HuH-7 (cell line): ENCODE measurements at places on chromosomes 7 and 10.

DNA sequence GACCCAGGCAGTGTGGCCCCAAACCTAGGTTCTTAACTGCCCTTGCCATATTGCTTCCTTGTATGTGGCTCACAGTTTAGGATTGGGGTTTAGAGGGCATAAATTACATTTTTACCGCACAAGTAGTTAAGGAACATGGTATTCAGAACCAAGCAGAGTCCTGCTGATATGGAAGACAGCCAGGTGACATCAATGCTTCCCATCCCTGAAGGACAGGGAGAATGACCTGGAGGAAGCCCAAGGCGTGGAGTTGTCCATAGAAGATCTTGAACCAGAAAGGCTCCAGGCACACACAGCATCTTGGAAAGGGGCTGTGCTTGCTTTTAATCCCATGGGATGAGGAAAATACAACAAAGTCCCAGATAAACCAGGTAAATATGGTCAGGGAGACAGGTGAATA lies 48.3 kb downstream of the ATXN7L1 start:
- DNase-seq, result no peak

- DNase-seq, result no peak
Measured at GRCh38 chr10:128693493-128694131, 567.4 kb upstream of the MKI67 start.

- no peak for DNase-seq
Measured at GRCh38 chr7:107467972-107468371, 1.9 kb upstream of the GPR22 start.

DNA sequence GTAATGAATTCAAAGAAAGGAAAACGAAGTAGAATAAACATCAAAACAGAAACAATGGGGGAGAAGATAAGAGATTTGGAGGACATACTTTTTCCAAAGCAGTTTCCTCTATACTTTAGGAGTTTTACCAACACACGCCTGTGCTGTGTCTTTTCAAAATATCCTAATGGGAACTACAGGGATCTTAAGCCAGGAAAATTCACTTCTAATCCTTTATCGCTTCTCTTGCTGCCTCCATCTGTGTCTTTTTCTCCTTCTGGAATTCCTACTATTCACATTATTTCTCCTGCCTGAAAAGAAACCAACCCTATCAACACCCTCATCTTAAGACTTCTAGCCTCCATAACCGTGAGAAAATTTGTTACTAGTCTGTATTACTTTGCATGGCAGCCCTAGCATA lies 6.8 kb downstream of the HNRNPF start:
- DNase-seq, result no peak

- DNase-seq, result no peak
Measured at GRCh38 chr10:61329854-61330253, 123.3 kb downstream of the TMEM26 start.
